ENCODE measurements at places on chromosomes 6 and 20.

DNA sequence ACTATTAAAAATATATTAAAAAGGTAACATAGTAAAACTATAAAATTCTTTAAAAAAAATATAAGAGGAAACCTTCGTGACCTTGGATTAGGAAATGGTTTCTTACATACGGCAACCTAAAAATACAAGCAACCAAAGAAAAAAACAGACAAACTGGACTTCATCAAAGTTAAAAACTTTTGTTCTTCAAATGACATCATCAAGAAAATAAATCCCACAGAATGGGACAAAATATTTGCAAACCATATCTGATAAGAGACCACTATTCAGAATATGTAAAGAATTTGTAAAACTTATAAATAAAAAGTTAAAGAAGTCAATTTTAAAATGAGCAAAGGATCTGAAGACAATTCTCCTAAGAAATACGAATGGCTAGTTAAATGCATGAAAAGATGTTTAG is 110.0 kb downstream of the ATG5 start:
- DNase-seq: no peak

- no peak for DNase-seq
Observed at GRCh38 chr6:137804637-137805036, 62.4 kb upstream of the TNFAIP3 start.

DNA sequence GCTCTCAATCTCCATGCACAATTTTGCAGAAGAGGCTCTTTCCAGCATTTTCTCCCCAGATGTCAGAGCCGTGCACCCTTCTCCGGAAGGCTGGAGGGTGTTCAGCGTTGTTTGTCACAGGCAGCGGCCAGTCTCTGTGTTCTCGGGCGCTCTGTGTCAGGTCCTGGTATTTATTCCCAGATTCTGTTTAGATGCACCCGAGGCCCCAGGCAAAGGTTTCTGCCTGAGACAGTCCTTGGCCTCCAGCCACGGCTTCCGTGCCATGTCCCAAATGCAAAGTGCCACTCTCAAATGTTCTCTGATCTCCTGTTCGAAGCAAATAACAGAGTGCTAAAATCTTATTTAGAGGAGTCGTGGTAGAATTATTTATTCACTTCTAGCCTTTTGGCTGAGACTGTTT is 140.3 kb upstream of the AGPAT4 start:
- DNase-seq: no peak

DNA sequence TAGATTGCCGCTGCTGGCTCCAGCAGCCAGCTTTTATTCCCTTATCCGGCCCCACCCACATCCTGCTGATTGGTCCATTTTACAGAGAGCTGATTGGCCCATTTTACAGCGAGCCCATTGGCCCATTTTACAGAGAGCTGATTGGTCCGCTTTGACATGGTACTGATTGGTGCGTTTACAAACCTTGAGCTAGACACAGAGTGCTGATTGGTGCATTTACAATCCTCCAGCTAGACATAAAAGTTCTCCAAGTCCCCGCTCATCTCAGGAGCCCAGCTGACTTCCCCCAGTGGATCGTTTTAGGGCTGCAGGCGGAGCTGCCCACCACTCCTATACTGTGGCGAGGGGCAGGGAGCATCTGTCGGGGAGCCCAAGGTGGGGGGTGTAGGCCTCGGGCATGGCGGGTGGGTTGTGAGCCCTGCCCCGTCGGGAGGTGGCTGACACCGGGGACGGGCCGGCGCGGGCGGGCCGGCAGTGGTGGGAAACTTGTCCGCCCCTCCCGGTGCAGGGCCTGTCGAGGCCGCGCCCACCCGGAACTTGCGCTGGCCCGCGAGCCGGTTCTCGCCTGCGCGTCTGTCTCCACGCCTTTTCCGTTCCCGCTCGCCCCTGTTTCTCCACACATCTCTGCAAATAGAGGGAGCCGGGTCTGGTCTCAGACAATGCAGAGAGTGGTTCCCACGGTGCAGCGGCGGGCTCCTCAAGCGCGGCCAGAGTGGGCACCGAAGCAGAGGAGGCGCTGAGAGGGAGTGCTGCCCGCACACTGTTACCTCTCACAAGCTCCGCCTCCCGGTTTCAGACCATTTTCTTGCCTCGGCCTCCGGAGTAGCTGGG is 86.1 kb upstream of the STMND1 start:
- no peak for DNase-seq

DNA sequence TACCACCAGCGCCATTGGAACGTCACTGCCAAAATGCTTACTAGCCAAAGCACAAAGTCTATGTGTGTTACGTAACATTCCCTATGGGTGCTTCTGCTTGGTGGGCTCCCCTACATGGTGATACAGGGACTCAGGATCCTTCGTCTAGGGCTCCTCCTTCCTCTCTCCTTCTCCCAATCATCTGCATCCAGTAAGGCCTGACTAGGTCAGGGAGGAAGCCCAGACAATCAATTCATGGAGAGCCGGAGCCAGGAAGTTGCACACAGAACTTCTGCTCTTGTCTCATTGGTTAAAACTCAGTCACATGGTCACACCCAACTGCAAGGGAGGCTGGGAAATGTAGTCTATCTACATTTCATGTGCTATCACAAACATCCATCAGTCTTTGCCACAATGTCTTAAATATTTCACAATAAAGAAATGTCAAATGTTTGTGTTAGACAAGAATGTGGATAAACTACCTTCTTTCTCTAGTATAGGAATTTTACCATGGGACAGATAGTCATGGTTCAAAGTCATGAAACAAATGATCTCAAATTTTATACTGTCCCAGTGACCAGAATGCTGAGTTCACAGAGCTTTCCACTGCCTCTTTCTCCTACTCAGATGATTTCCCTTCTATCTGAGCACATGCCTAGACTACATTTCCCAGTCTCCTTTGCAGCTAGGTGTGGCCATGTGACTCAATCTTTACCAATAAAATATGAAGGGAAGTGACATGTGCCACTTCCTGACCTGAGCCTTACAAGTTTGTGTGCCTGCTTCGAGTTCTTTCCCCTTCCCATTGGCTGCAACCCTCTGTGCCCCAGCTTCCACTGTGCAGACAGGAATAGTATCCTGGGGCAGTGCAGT is 9.3 kb upstream of the KCNK15 start:
- DNase-seq: peak; percentile 74

DNA sequence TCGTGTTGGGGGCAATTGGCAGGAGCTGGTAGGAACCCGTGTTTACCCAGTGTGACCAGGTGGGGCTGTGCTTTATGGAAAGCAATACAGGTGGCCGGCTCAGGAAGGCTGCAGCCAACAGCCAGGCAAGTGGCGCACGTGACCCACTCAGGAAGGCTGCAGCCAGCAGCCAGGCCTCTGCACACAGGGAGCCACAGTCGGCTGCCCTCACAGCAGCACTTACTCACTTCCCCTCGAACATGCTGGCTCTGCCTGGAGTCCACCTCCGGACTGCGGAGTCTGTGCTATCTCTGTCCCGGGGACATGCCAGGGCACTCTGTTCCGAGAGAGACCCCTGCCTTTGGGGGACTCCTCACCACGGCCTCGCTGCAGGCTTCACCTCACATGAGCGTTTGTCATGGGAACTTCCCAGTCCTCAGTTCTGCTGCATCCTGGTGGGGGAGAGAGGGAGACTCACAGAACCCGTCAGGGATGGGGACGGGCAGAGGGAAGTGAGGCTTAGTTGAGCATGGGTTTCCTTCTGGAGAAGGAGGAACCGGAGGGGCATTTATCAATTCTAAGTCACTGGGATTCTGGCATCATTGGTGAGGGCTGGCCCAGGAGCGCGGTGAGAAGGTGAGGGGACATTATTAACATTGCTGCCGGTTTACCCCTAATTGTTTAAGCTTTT is 76.8 kb downstream of the TTLL2 start:
- no peak for DNase-seq

GRCh38 chr20:49810491-49811190 is 2.0 kb upstream of the SLC9A8 start:
- no peak for DNase-seq

DNA sequence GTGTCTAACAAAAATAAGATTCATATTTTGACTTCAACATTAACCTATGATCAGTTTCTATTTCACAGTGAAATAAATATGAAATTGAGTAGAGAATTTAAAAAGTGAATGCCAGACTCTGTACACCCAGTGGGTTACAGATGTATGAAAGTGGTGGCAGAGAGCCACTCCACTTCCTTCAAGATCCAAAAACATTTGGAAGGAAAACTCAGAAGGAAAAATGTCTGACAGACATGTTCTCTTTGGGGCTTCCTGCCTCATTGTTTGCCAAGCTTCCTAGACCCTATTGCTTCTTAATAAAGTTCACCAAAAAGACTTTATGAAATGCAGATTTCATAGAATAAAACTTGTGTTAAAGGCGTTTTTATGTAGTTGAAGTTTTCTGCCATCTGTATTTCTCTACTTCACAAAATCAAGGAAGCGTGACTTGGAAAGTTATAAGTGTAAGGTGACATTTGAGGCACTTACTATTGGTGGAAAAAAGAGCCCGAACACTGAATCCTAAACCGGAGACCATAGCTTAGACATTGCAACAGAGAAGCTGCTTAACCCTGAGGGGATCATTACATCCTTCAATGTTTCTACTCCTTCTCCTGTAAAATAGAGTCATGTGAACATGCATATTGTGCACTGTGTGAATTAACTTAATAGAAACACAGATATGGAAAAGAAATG is 12.8 kb downstream of the HMGCLL1 start:
- DNase-seq: no peak

- no peak for DNase-seq
Observed at GRCh38 chr6:24497254-24497970, 2.6 kb downstream of the ALDH5A1 start.

GRCh38 chr6:150622476-150622875 is 22.8 kb downstream of the PLEKHG1 start:
- no peak for DNase-seq

DNA sequence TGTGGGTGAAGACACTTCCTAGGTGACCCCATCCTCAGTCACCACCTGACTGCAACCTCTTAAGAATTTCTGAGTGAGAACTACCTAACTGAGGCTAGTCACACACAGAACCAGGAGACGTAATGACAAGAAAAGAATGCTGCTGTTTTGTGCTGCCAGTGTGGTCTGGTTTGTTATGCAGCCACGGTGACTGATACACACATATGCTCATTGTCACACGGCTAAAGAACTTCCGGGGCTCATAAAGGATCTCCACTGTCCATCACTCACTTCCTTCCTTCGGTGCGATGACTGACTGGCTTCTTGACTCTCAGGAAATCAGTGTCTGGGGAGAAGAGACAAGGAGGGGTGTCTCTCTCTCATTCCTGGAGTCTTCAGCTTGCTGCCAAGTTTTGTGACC is 88.0 kb downstream of the SLC24A3 start:
- DNase-seq: no peak

- no peak for DNase-seq
Observed at GRCh38 chr6:53603386-53604116, 58.6 kb upstream of the GCLC start.

DNA sequence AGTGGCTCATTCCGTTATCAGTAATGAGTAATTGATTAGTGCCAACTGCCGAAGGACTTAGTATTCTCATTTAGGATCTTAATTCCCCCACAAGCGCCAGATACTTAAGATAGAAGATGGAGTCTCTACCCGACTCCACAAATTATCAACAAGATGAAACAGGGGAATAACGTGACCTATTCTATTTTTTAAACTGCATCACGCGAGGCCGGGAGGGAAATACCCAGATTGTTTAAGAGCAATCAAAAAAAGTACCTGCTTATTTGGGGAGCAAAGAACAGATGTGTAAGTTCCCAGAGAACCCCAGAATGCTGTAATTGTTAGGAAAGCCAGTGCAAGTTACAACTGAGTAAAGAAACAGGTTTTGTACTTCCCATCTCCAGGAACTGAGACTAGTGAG is 1.1 kb upstream of the MAP3K5 start:
- DNase-seq: no peak

DNA sequence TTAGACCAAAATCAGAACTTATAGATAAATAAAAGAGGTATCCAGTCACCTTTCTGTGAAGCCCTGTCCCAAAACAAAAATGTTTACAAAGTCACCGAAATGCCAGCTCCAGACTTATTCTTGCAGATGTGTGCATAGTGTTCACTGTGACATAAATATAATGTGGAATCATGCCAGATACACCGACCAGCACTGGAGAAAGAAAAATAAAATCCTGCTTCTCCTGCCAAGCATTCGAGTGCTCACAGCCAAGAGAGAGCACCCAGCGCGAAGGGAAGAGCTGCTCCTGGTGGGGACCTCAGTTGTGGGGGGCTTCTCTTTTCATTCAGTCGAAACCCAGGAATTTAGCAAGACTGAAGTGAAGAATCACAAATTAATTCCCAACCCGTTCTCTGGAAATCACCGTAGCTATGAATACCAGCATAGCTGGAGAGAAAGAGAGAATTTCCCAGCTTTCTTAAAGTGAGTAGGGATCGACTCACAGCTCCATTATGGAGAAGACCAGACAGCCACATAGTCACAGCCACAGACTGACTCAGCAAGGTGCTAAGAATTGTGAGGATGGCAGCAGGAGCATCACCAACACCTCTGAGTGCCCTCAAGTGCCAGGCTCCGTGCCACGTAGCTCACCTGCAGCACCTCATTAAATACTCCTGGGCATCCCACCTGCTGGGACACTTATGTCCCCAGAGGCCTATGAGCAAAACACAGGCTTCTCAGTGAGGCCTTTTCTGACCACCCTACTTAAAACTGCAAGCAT is 33.2 kb downstream of the BFSP1 start:
- no peak for DNase-seq

DNA sequence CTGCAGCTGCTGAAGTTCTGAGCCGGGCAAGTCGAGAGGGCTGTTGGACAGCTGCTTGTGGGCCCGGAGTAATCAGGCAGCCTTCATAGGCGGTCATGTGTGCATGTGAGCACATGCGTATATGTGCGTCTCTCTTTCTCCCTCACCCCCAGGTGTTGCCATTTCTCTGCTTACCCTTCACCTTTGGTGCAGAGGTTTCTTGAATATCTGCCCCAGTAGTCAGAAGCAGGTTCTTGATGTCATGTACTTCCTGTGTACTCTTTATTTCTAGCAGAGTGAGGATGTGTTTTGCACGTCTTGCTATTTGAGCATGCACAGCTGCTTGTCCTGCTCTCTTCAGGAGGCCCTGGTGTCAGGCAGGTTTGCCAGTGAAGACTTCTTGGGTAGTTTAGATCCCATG is 21.2 kb upstream of the MAPK13 start:
- no peak for DNase-seq

- no peak for DNase-seq
Observed at GRCh38 chr20:41135187-41135887, 2.0 kb upstream of the PLCG1 start.

GRCh38 chr6:104705916-104706442 is 153.7 kb downstream of the HACE1 start:
- DNase-seq: no peak

DNA sequence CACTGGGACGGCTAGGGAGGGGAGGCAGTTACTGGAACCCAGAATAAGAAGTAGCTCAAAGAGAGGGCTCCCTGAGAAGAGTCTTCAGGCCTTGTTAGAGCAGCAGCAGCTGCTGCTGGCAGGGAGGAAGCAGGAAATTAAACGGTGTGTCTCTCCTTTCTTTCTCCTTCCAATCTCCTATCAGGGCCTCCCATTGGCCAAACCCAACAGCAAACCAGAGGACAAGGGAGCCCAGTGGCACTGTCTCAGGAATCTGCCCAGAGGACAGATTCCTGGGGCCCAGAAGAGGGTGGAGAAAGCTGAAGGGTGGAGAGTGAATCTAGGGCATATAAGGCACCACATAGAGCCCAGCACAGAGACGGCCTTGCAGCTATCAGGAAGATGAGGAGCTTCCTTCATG is 10.2 kb downstream of the BTN3A1 start:
- no peak for DNase-seq
